NCI-H748 treated with DMSO at 0.1 percent for 48 hours (cell line): ENCODE measurements at places on chromosomes 1 and 21.

GRCh38 chr21:15506086-15506485 lies 223.7 kb upstream of the USP25 start:
- DNase-seq, result no peak

DNA sequence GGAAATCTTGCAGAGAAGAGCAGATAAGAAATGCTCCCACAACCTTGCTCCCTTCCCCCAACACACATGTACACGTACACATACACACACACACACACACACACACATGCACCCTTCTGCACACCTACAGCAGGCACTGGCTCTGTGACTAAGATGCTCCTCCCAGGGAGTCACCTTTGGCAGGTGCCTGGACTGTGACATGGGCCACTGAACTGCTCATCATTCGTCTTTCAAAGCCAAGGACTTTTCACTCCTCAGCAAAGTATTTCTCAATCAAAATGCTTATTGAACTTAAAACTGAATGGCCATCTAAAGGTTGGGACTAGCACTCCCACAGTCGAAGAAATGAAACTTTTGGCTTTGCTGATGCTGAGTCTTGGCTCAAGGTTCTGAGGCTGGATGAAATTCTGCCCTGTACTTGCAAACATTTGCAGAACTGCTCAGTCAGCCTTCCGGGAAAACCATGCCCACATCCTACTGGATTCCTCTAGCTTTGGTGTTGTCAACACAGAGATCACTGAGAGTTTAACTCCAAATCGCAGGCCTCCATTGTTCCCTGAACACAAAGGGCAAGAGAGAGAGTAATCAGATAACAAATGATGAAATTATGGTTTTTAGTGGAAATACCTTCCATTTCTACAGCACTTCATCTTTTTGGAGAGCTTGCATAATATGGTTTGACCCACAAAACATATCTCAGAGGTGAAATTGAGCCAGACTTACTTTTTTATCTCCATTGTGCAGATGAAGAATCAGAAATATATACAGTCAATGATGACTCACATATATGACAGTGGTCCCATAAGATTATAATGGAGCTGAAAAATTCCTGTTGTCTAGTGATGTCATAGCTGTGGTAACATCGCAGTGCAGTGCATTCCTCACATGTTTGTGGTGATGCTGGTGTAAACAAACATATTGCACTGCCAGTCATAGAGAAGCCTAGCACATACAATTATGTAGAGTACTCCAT lies 72.4 kb upstream of the BCAR3 start:
- no peak for DNase-seq

DNA sequence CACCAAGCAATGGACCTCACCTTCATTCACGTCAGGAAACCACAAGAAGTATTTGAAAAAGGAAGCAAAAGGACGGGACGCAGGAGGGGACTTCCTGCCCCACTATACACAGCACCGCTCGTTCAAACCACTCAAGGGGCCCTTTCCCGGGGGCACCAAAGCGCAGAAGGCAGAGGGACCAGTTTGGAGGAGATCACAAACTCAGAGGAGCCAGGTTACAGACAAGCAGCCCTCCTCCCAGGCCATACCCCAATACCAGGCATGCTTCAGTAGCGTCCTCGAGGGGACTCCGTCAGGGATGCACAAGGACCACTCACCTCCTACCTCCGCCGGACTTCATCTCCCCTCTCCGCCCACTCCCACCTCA lies 685 bp downstream of the CRTC2 start:
- DNase-seq, result no peak

DNA sequence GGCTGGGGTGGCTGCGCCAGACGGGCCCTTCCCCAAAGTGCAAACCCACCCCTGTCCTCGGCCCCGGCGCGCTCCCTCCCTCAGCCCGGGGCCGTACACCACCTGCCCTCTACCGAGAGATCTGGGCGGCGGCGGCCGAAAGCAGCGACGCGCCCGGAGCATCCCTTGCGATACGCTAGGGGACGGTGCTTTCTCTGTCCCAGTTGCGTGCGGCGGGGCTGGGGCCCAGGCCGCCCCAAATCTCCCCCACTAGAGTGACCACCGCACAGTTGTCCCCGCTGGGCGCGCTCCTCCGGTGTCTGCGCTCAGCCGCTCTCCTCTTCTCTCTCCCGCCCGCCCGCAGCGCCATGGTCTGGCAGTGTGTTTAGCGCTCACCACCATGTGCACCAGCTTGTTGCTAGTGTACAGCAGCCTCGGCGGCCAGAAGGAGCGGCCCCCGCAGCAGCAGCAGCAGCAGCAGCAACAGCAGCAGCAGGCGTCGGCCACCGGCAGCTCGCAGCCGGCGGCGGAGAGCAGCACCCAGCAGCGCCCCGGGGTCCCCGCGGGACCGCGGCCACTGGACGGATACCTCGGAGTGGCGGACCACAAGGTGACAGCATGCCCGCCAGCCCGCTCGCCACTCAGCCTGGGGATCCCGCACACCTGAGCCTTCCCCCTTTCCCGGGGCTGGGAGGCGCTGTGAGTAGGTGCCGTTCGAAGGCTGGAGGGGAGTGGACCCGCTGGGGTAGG lies 1.0 kb downstream of the ST6GALNAC5 start:
- peak; percentile 74 for DNase-seq

DNA sequence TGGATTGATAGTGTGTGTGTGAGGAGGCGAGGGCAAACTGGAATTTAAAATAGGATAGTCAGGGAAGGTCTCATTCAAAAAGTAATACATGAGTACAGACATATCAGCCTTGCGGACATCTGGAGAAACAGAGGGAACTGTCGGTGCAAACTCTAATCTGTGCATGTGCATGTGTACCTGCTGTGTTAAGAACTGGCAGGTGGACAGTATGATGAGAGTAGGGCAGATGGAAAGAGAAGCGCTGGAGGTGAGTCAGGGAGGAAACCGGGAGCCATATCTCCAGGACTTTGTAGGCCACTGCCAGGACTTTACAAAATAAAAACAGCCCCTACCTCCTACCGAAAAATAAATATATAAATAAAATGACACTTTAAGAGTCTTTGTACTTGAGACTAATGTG lies 31.3 kb upstream of the MYBPHL start:
- DNase-seq, result no peak
